ENCODE measurements at places on chromosomes 2 and 18.

DNA sequence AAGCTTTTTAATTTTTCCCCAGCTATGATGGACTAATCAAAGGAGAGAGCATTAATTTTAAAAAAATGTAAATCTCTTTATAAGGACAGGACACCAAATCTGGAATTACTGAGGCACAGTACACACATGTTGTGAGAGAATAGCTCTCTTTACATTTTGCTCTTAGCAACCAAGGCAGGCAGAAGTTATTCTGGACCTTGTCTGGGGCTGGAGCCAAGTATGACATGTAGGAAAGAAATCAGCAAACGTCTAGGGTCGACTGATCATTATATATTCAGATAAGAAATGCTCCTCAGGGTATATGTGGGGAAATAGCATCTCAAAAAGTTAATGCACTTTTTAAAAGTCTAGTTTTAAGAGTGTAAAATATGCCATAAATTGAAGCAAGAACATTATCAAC, 1330.0 kb upstream of the CELF4 start:
- DNase-seq, result no peak

DNA sequence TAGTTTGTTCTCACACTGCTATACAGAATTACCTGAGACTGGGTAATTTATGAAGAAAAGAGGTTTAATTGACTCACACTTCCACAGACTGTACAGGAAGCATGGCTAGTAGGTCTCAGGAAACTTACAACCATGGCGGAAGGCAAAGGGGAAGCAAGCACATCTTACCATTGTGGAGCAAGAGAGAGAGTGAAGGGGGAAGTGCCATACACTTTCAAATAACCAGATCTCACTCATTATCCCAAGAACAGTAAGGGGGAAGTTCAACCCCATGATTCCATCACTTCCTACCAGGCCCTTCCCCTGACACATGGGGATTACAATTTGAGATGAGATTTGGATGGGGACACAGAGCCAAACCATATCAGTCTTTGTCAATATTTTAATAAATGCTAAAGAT, 5.0 kb upstream of the CRYGB start:
- no peak for DNase-seq

DNA sequence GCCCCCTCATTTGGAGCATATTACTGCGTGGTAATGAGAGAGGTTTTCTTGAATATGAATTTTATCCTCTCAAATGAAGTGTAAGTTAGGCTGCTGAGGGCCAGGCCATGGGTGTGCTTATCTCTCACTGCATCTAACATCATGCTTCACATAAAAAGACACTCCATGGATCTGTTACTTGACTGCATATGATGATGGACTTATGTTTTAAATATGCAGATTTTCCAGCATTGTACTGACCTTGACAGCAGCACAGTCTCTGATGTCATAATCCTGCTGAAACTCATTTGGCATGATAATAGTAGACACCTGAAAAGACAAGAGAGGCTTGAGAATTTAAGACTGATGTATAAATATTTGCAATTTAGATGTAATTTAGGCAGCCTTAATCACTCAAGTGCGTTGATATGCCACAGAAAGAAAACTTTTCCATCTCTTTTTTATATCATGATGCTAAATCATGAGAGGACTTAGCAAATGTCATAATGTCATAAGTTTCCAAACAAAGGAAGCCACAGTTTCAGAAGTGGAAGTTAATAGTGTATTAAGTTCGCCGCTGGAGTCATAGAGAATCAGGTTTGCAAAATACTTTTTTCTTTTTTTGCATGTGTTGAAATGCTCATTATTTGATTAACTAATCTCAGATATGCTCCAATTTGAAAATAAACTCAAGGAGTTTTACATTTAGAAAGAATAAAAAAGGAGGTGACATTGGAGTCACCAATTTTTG, 62.7 kb upstream of the CD302 start:
- no peak for DNase-seq

- DNase-seq, result no peak
These were observed 11.0 kb downstream of the SIGLEC15 start for GRCh38 chr18:45836242-45837205.

DNA sequence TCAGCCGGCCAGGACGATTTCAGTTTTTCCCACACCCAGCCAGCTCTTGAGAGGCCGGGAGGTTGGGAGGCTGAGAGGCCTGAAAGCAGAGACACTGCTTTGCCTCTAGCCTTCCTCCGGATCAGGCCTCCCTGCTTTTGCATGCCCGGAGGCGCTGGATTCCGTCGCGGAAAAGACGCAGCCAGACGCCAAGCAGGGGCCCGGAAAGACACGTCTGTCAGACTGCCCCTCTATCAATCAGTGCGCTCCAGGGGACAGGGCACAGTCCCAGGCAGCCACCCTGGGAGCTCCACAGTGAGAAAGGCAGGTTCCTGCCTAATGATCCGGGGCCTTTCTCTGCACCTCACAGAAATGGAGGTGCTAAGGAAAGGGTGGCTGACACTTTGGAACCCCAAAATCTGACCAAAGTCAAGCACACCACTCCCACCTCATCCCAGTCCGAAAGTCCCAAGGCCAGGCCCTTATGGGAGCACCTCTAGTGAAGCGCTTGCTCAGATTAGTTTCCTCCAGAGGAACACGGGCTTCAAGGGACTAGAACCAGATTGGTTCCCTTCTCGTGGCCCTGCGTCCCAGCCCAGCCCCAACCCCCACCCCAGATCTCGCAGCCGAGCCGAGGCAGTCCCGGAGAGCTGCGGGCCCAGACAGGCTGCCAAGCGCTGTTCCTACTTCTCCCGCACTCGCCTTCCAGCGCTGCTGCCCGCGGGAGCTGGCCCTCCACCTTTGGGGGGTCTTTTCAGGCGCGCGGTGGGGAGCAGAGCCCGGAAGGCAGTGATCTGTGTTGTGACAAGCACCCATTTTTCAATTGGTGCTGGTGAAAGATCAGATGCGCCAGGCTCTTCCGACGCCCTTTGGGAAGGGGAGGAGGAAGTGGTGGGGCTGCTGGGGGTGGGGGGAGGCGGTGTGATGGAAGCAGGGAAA, 5.0 kb downstream of the DLX1 start:
- no peak for DNase-seq

GRCh38 chr2:10911291-10912075, at the start of gene KCNF1:
KCNF1 (plus strand) TSS chr2:10911934; CDS start chr2:10912427, 493 bp downstream.
- peak; percentile 53 for DNase-seq

- DNase-seq, result peak; percentile 14
These were observed 944.8 kb upstream of the CNTNAP5 start for GRCh38 chr2:123080331-123080730.

- no peak for DNase-seq
These were observed 60.2 kb downstream of the PRPF40A start for GRCh38 chr2:152657043-152657442.

DNA sequence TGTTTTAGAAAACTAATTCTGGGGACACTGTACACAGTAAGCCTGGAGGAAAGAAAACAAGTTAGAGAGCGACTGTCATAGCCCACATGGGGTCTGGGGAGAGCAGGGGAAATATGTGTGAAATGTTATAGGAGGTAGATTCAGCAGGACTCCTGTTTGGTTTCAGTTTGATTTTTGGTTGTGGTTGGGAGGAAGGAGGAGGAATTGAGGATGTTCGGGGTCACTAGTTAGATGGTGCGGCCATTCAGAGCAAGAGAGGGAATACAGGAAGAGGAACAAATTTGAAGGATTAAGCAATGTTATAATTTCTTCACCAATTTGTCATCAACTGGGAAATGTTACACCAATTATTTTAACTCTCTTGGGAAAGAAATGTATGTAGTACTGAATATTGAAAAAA, 25.1 kb downstream of the TTC39C start:
- no peak for DNase-seq

DNA sequence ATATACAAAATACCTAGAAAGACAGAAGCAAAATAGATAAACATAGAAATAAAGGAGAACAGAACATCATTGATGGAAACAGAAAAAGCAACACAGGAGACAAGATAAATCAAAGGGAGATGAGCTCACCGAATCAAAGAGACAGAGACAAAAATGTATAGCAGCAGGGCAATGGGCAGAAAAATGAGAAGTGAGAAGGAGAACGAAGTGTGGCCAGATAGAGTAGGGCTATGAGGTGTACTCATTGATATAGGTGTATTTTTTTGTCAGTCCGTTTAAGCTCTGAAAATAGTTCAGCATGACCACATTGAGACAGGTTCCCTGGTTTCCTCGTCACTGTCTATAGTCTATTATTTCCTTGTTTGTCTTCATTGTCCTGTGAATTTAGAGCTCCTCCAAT, 55.1 kb downstream of the SP100 start:
- no peak for DNase-seq

DNA sequence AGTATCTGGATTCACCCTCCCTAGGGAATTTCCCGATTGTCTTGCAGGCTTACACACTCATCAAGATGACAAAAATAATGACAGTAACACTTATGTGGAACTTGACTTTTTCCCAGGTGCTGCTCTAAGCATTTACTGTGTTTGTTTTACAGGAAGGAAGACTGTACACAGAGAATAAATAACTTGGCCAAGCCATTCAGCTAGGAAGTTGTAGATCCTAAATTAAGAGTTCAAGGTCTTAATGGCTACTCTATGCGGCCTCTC, 549 bp upstream of the DPP4 start:
- DNase-seq, result no peak

GRCh38 chr2:222649801-222650200, 6.1 kb downstream of the FARSB start:
- no peak for DNase-seq

DNA sequence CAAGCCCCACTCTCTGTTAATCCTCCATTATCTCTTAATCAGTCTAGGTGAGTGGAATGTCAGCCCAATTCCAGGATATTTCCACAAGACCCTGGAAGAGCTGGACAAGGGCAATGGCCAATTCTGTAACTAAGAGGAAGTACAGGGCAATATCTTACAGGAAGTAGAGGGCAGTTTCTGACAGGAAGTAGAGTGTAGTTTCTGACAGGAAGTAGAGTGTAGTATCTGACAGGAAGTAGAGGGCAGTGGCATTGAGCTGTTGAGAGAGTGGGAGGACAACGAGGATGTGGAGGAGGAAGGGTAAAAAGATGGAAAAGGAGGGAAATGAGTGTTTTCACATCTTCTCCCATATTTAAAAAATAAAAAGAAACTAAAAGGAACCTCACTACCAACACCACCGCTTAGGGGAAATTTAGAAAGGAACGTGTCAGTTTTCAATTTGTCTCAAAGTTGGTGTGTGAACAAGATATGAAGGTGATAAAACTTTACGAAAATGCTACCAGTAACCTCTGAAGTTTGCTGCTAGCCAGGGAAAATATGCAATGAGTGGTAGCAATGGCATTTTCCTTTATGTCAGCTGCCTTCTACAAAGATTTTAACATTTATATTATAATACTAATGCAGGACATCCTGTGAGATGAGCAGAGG, 430.9 kb upstream of the HNRNPA3 start:
- no peak for DNase-seq

DNA sequence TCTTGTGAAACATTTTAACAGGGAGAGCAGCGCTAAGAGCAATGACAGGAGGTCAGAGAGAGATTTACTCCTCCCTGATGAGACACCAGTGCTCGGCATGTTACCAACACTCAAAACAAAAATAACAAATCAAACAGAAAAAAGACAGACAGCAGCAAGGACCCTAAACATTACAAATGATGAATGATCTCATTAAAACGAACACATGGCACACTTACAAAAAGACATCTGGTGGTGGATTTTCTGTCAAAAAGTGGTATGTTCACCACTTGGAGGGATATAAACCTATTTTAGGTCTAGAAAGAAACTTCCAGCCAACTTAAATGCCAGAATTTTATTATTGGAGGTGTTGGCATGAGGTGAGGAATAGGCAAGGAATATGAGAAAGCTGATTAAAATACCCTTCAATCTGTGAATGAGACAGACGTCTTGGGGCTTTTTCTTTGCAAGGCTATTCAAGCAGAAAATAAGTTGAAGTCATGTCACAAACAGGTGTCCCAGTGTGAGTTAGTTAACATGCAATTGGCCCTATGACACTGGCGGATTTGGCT, 112.8 kb downstream of the PRELID3A start:
- DNase-seq, result peak; percentile 34

DNA sequence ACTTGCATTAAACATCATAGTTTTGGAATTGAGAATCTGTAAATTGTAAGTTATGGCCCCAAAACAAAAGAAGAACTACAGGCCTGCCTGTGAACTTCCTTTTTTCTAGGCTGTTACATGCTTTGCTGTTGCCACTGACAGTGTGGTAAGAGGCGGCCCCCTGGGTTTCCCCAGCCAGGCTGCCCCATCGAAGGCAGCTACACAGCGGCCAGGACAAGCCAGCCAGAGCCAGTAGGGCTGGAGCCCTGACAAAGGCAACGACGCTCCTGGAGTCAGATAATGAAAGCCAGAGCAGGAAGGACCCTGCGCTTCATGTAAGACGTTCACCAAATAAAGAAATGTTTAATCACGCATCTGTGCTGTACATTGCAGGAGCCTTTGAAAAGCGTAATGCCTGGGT, 55.0 kb downstream of the ANKRD44 start:
- DNase-seq, result peak; percentile 58

DNA sequence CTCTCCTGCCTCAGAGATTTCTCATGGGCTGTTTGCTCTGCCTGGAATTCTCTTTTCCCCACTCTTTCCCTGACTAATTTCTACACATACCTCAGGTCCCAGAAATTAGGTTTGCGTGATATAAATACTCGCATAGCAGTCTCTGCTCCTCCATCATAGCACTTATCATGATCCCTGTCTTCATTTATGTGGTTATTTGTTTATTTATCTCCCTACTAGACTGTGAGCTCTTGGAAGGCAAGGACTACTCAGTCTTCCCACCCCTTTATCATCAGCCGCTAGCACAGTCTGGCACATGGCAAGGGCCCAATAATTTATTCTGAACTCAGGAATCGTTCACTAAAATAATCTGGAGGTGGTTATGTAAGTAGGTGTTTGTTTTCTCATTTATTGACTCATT, 79.3 kb downstream of the ADCYAP1 start:
- no peak for DNase-seq

- DNase-seq, result no peak
These were observed 510.6 kb downstream of the XIRP2 start for GRCh38 chr2:167398873-167399272.

- no peak for DNase-seq
These were observed 249.9 kb upstream of the THUMPD2 start for GRCh38 chr2:40028792-40029488.

DNA sequence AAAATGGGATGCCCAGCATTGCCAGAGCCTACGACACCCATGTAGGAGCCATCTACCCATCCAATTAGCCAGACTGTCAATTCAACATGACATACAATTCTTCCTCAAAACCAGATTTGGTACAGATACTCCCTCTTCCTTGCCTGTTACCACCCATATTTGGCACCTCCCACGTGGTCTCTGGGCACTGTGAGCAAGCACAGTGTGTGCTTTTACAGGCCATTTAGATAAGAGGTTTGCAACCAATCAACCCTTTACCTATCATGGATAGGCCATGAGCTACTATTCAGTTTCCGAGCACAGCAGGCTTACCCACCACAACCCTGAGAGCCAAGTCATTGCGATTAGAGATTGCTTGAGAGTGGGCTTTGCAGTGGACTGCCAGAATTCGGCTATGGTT, 40.9 kb downstream of the ARID5A start:
- DNase-seq, result no peak

DNA sequence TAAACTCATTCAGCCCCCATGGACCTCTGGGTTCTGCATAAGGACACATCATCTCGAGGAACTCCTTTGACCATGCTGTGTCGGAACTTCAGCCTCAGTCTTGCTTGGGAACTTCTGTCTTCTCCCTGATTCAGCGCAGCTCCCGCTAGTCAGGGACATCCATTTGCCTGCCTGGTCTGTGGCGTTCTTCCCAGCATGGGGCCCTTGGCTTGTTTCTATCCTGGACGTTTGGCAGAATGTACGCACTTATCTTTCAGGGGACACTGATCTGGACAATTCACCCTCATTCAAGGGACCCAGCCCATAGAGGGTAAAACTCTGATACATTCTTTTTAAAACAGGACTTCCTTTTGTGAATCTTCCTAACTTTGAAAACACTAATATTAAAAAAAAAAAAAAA, 75.8 kb upstream of the WIPF1 start:
- DNase-seq, result no peak

- DNase-seq, result no peak
These were observed 67.1 kb upstream of the CNTNAP5 start for GRCh38 chr2:123958011-123958410.
